Tibial nerve (tissue), 4 donors: ENCODE measurements at places on chromosomes 2 and 18. TPM values are rescaled to one million over a fixed set of nuclear protein-coding genes. Genes with fewer than 3 reads are reported as not detected.

DNA sequence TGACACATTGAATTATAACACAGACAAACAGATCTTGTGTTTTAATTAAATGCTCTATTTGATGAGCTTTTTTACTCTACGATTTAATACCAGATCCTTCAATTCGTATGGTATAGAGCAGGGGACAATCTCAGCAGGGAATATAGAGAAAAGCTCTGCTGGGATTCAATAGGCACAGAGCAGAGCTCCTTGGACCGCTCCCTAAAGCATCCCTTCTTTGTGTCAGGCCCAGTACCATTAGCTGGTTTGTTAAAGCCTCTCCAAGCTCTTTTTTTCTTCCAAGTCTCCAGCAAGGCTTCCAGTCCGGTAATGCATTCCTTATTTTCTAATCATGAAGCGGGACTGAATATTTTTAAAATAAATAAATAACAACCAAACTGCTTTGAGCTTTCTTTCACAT, 466.0 kb downstream of the NR4A2 start:
- DNase-seq = no peak

DNA sequence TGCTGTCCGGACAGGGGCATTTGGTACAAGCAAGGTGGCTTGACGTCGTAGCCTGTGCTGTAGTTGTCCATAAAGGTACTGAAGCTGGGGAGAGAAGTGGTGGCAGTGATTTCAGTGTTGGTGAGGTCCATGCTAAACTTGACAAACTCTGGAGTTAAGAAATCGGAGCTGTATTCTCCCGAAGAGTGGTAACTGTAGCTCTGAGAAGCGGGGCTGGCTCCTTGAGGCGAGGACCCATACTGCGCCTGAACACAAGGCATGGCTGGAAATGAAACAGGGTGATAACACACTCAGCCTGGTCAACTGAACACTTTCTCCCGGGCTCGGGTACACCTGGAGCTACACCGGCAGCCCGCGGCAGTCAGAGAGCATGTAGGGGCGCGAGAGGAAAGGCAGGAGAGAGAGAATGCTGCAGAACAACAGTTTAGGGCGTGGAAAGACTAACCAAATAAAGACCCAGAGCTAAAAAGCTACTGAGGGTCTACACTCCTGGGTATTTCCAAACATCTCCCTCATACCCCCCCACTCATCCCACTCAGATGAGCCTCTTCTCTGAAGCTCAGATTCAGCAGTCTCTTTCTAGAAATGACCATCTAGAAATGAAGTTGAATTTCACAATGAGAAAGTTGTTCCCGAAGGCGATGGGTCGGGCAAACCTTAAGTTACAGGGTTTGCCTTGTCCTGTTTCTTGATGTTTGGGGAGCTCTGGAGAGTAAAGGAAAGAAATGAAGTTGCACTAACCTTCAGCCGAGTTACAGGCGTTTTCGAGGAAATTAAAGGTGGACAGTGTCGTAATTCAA, 2.4 kb downstream of the NR4A2 start:
- no peak for DNase-seq

DNA sequence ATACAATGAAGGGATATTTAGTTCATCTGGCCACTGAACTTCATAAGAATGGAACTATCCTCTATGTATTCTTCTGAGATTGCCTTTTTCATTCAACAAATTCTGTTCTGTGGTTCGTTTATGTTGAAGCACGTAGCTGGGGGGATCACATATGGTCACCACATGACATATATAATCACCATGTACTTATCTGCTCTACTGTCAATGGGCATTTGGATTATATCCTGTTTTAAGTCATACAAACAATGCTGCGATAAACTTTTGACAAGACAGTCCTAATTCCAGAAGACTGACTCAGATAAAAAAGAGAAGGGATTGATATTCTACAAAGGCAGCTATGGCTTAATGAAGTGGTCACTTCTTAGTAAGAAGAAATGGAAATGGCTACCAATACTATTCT, 116.0 kb upstream of the CCDC195 start:
- no peak for DNase-seq

DNA sequence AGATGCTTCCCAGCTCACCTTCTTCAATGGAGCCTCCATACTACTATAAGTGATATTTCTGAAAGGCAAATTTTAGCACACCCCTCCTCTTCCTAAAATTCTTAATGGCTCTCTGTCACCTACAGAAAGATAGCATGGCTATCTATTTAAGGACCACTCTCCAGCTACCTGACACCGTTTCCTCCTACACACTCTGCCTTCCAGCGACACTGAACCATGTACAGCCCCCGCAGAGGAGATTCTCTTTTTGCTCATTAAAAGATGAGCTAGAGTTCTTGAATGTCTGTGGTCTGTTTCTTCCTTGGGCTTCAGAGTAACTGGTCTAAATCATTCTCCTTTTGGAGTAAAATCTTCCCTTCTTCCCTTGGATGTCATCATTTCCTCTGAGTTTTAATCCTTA, 38.4 kb upstream of the GAREM1 start:
- no peak for DNase-seq

- DNase-seq = no peak
Observed at GRCh38 chr2:180679693-180680092, 300.7 kb upstream of the UBE2E3 start.

DNA sequence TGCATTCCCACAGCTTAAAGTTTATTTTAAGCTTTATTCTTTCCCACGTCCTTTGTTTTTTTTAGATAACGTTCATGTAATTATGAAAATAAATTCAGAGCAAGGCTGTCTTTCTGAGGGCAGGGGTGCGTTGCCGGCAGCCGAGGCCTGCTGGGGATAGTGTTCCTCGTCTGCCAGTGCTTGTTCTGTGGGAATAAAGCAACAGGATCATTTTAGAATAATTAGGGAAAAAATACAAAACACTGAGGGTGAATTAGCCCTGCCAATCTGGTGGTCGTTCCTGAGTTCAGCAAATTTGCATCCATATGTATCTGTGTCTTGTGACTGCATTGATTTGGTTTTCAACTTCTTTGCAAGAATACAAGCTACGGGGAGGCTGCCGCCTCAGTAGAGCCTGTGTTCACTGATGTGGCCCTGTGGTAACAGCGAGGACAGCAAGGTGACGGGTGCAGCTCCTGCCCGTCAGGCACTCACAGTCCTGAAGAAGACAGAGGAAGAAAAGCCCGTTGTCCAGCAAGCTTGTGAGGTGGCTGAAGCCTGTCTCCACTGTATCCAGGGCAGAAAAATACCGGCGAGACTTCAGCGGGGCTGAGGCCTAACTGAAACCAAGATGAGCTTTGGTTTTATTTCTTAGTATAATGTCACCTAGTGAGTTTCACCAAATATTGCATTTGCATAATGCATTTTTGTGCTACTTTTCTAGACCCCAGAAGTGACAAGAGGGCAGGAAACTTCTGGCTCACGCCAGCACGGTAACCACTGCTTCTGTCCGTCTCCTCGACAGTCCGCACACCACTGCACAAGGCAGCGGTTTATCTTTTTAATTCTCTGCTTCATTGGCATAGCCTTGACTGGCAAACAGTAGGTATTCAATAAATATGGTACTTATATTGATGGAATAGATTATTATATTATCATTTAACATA, 64.5 kb downstream of the SH3YL1 start:
- DNase-seq = no peak

DNA sequence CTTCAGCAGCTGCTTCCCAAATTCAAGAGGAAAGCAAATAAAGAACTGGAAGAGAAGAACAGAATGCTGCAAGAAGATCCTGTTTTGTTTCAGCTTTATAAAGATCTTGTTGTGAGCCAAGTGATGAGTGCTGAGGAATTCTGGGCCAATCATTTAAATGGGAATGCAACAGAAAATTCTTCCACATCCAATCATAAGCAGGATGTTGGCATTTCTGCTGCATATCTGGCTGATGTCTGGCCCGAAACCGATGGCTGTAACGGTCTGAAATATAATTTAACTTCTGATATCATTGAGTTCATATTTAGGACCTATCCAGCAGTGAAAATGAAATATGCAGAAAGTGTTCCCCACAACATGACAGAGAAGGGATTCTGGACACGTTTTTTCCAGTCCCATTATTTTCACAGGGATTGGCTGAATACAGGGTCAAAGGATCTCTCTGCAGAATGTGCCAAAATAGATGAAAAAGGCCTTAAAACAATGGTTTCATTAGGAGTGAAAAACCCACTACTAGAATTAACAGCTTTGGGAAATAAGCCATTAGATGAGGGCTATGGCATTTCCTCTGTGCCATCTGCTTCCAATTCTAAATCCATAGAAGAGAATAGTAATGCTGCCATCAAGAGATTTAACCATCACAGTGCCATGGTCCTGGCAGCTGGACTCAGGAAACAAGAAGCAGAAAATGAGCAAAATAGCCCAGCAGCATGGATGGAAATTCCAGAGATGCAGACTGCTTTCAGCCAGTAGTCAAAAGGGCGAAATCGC, 175.6 kb downstream of the MC4R start:
- DNase-seq = no peak

DNA sequence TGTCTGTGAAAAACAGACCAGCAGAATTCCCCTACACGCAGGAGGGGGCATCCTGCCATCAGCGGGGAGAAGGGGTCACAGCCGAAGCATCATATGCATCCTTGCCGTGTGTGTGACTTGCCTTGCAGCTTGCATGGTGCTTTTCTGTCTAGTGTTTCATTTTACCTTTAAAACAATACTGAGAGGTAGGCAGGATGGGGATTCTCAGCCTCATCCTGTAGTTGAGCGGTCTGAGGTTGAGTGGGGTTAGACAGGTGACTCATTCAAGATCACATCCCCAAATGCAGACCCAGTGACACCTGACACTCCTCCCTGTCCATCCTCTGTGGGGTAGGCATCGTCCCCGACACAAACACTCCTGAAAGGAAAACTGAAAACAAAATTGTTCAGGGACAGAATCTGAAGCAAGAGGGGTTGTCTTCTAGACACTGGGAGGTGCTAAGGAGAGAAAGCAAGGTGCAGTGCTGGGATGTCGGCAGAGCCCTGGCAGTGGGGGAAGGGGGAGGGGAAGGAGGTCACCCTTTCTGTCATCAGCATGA, 7.9 kb downstream of the ARL4C start:
- no peak for DNase-seq

DNA sequence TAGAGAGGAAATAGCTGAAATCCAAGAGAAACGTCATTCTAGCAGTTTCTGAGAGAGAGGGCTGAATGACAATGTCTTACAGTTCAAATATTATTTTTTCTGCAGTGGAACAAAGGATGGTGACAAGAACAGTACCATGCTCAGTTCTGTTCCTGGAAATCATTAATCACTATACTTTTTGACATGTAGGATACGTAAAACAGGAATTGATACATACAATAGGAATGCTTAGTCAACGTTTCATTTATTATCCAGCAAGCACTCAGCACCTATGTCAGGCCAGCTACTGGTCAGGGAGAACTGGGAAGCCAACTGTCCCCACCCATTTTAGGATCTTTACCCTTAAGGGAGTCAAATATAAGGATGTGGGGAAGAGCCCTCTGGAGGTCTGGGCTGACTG, 114.7 kb downstream of the DHRS9 start:
- DNase-seq = no peak

- no peak for DNase-seq
Observed at GRCh38 chr2:154533300-154533940, 165.1 kb upstream of the KCNJ3 start.

DNA sequence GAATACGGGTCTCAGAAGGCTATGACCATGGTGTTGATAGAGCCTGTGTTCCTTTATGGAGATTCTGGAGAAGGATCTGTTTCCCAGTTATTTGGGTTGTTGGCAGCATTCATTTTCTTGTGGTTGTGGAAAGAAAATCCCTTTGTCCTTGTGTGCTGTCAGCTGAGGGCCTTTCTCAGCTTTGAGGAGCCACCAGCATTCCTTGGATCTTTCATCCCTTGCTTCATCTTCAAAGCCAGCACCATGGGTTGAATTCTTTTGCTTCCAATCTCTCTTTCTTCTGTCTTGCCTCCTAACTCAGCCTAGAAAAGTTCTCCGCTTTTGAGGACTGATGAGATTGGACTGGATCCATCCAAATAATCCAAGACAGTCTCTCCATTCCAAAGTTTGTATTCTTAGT, 103.2 kb upstream of the MMADHC start:
- no peak for DNase-seq

DNA sequence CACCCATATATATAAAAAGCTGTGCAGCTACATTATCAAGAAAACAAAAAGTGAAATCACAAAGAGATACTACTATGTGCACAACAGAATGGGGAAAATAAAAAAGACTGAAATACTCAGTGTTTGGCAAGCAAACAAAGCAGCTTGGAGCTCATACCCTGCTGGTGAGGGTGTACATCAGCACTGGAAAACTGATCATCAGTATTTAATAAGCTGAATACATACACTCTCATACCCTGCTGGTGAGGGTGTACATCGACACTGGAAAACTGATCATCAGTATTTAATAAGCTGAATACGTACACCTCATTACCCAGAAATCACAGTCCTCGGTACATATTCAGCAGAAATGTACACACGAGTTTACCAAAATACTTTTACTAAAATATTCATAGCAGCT, 220.8 kb downstream of the SPP2 start:
- DNase-seq = no peak

GRCh38 chr18:34122724-34123334, 101.9 kb downstream of the NOL4 start:
- DNase-seq = peak; percentile 23

- DNase-seq = no peak
Observed at GRCh38 chr2:88220718-88221117, 50.6 kb downstream of the THNSL2 start.

- no peak for DNase-seq
Observed at GRCh38 chr2:13758412-13758811, 874.1 kb upstream of the LRATD1 start.

- DNase-seq = no peak
Observed at GRCh38 chr2:229752970-229753729, 38.8 kb upstream of the DNER start.

SCN2A gene
- 0.20 TPM for total RNA-seq

ARHGAP25 gene
- total RNA-seq = 4.8 TPM
